ENCODE measurements at places on chromosomes 7 and 10.

DNA sequence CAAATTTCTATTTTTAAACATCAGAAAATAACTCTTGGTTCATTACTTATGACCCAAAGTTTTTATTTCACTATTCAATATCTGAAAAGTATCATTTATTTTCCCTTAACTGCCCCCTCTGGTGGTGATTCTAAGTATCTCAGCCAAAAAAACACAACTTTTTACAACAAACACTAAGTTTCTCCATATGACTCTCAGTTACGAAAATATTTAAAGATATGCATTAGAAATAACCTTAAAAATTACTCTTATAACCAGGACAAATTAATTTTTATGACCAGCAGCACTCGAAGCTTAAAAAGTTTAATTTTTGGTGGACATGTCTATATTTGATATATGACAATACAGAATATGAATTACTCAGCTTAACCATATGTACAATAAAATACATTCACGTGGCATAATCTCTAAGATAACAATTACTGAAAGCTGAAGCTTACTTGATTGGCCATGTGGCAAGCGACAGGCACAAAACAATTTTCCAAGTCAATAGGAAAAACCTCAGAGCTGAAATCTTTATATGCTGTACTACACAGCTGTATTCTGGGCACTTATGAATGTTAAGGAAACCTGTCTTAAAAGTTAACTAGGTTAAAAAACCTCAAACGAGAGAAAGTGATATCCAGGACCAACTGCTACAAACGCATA is 2.3 kb downstream of the HNRNPA2B1 start:
- DNase-seq, result no peak

GRCh38 chr7:96408881-96409280 is 87.0 kb upstream of the SLC25A13 start:
- DNase-seq, result no peak

- no peak for DNase-seq
Measured at GRCh38 chr7:108054537-108054936, 51.6 kb upstream of the LAMB1 start.

DNA sequence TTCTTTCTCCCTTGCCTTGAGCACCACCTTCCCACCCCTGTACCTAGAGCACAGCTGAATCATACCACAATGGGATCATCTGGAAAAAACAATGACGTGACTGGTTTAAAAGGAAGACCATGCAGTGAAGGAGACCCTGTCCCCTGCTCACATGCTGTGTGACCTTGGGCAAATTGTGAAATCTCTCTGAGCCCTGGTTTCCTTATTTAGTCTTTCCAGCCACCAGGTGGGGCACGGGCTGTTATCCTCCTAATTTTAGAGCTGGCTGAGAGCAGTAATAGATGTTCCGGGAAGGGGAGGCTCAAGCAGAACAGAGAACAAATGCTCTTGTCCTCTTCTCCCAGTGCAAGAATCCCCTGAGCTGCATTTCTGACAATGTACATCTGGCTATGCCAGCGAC is 198.3 kb downstream of the RPS24 start:
- DNase-seq, result no peak

- DNase-seq, result no peak
Measured at GRCh38 chr10:124641282-124642087, 102.7 kb downstream of the FAM53B start.

DNA sequence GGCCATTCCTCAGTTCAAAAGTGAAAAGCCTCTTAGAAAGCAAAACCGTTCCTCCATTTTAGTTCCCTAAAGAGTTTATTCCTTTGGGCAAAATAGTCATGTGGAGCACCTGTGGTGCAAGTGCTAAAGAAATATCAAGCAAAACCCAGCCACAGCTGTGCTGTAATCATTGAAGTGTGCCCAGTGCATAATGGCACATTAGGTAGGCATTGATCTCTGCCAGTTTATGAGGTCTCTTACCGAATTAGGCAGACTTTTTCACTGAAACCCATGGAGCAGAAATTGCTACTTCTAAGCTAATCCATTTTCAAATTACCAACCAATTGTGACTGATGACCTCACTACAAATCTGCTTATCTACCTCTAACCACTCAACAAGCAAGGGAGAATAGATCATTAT is 97.2 kb upstream of the SEMA3A start:
- peak; percentile 43 for DNase-seq

DNA sequence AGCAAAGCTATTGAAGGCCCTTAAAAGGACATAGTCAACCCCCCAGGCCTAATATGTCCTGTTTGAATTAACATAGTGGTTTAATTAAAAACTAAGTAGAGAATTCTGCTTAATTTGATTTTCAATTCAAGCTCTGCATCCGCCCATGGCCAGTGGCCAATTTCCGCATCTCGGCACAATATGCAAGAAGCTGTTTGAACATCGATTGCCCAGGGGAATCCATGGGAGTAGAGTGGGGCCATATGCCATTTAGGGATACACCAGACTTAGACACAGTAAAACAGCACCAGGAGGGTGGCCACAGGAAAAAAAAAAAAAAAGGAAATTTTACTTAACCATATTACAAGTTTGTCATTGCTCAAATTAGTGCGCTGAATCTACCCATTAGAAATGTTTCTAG is 100.4 kb downstream of the LMBR1 start:
- no peak for DNase-seq

GRCh38 chr7:96737545-96738050 is 28.0 kb upstream of the SEM1 start:
- no peak for DNase-seq

- DNase-seq, result no peak
Measured at GRCh38 chr7:131098527-131098926, 229.1 kb upstream of the MKLN1 start.

GRCh38 chr10:62382831-62383230 is 8.7 kb downstream of the ZNF365 start:
- no peak for DNase-seq

GRCh38 chr10:8392216-8392615 is 337.7 kb downstream of the GATA3 start:
- no peak for DNase-seq

DNA sequence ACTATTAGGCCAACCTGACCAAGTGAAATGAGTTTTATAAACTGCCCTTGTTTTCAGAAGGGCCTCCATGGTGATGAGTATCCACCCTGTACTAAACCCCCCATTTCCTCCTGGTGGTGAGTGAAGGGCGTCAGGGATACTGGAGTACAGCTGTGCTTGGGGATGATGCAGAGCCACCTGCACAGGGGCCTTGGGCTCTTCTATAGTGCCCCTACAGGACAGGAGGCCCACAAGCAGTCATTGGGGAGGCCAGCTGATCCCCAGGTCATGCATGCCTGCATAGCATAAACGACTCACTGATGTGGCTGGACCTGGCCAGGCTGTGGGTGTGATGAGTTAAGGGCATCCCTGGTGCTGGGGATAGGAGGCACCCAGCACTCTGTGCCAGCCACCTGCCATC is 114.1 kb upstream of the CELF2 start:
- DNase-seq, result no peak

GRCh38 chr10:131547129-131547799 is 235.7 kb upstream of the TCERG1L start:
- no peak for DNase-seq

GRCh38 chr7:126578338-126578737 is 674.4 kb downstream of the GRM8 start:
- DNase-seq, result peak; percentile 86

DNA sequence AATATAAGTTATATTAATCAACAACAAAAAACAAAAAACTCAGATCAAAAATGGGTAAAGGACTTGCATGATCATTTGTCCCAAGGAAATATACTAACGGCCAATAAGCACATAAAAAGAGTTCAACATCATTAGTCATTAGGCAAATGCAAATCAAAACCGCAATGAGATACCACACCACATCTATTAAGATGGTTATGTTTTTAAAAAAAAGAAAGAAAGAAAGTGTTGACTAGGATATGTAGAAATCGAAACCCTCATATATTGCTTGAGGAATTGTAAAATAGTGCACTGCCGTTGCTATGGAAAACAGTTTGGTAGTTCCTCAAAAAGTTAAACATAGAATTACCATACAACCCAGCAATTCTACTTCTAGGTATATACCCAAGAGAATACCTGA is 39.4 kb upstream of the CTNNA3 start:
- DNase-seq, result no peak

- no peak for DNase-seq
Measured at GRCh38 chr10:129192344-129193128, 274.5 kb upstream of the MGMT start.

- no peak for DNase-seq
Measured at GRCh38 chr10:88245974-88246511, 337.1 kb downstream of the RNLS start.

GRCh38 chr7:46814516-46815250 is 767.2 kb downstream of the TNS3 start:
- no peak for DNase-seq

- DNase-seq, result peak; percentile 16
Measured at GRCh38 chr7:128304212-128304611, 39.5 kb downstream of the RBM28 start.

DNA sequence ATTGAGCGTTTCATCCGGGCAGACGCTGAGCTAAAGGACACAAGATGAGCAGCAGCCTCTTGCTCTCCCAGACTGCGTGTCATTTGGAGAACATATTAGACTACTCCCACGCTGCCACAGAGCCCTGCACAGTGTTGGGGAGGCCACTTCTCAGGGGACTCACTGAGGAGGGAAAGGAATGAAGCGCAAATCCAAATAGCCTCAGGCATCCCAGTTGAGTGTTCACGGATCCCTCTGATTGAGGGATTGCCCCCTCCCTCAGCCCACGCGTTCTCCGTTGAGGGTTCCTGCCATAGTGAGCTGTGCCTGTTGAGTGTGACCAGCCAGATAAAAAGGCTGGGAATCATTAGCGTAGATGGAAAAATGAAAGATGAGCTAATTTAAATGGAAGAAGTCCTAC is 563.4 kb downstream of the ACTR3B start:
- no peak for DNase-seq

DNA sequence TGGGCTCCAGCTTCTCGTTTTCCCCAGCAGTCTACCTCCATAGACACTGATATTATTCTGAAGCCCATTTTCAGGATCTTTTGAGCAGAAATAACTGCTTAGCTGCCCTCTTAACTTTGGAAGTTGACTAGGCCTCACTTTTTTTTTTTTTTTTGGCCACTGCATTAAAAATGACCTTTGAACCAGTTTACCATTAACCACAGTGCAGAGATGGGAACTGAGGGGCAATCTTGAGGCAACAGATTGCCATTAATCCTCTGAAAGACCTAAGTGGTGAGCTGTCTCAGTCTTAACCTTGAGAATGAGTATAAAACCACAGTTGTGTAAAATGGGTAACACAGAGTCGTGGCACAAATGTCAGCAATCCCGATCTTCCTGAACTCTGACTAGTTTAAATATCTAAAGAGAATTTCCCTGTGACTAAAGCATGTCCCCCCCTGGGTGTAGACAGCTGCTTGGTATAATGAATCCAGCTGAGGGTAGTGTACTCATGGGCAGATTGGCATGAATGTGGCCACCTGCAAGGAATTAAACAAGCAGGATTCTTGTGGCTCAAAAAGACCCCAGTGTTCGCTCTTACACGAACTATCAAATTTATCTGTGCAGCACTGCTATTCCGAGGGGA is 46.1 kb upstream of the FMC1 start:
- no peak for DNase-seq

GRCh38 chr7:157612664-157613561 is 276.1 kb downstream of the DNAJB6 start:
- DNase-seq, result no peak

GRCh38 chr10:6083523-6084475 is 5.0 kb upstream of the RBM17 start:
- no peak for DNase-seq

DNA sequence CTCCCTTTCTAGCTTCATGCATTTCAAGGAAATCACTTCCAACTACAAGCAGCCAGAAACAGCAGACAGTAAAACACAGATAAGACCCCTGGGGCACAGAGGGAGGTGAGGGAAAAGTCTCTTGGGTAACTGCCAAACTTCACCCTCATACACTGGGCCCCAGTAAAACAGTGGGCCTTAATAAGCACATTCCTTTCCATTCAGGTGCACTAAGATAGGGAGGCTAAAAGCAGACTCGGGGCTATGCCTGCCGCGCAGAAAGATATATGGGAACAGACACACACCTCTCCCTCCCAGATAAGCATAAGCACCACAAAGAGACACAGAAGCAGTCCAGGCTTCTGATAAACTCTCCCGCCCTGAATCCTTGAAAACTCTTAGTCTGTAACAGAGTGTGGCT is 117.0 kb downstream of the TYW1B start:
- no peak for DNase-seq

DNA sequence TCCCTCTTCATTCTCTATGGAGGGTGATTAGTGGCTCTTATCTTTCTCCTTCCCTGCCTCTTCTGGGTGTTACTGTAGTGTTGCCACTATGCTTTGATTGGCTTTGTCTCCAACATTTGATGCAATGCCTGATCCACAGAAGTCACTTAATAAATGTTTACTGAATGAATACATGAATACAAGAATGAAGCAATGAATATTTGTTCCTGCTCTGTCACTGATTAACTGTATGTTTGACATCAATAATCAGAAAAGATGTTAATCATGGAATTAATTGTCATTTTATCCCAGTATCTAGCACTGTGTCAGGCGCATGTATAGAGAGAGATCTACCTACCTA is 4.3 kb downstream of the ANK3 start:
- DNase-seq, result no peak

- no peak for DNase-seq
Measured at GRCh38 chr10:77501152-77501845, 136.3 kb downstream of the KCNMA1 start.

DNA sequence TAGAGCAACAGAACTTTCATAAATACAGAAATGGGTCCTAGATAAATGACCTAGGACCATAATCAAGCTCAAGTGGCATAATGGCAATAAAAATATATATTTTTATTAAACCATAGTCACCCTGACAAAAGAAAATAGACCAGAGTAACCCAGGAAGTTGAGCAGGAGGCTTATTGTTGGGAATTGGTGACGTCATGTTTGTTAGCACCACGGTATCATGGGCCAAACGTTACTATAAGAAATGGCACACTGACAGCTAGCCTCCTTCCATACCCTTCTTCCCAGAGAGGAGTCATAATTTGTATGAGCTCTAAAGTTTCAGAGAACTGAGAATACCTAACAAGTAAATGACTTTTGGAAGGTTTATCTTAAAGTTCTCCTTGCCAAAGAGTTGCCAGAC is 1698.2 kb downstream of the REEP3 start:
- DNase-seq, result no peak

- no peak for DNase-seq
Measured at GRCh38 chr7:85156661-85157208, 30.1 kb downstream of the SEMA3D start.

DNA sequence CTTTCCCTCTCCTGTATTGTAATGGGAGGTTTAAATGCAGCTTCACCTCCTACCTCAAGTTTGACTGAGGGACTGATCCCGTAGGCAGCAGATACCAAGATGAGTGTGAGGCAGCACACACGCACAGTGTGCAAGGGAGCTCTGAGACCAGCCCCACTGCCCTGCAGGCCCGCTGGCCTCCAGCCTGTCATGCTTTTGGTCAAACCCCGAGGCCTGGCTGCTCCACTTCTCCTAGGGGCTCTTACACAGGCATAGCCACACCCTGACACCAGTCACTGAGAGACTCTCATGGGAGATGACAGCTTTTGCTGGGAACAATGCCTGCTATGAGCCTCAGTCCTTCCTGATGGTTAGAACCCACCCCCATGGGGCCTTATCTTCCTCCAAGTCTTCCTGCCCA is 27.6 kb downstream of the DRGX start:
- no peak for DNase-seq

All from NCI-H187 (cell line).